ENCODE measurements at places on chromosomes 13 and 19.

GRCh38 chr13:75879656-75880055 lies 243.5 kb downstream of the LMO7 start:
- no peak for DNase-seq

- peak; percentile 28 for DNase-seq
Measured at GRCh38 chr13:49421391-49421790, 22.5 kb downstream of the CAB39L start.

DNA sequence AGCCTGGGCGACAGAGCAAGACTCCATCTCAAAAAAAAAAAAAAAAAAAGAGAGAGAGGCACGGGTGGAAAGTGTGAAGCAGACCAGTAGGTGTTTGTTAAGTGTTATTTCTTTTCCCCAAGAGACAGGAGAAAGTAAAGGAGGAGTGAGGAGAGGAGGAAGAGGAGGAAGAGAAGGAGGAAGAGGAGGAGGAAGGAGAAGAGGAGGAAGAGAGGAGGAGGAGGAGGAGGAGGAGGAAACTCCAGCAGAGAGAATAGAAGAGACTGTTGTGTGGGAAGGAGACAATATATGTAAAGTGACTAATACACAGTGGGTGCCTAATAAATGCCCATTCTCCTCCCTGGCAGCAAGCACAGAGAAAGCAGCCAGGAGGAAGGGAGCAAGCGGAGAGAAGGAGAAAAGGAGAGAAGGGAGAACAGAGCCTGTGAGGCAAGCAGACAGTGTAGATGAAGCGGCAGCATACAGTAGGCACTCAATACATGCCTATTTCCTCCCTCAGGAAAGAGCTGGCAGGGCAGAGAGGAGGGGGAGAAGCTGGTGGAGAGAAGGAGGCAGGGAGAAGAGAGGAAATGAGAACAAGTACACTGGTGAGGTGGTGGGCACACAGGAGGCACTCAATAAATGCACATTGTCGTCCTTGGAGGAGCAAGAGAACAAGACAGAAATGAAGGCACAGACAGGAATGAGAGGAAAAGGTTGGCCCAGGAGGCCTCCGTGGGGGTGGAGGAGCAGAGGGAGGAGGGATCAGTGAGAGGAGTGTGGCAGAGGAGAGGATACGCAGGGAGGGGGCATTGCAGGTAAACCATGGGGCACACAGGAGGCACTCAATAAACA lies 16.6 kb downstream of the JOSD2 start:
- no peak for DNase-seq

GRCh38 chr13:31385540-31385939 lies 185.8 kb downstream of the B3GLCT start:
- DNase-seq = no peak

GRCh38 chr13:110118106-110118505 lies 188.9 kb downstream of the COL4A1 start:
- no peak for DNase-seq

GRCh38 chr19:43639519-43640423 lies at the start of gene CADM4:
TSS of gene CADM4 (minus strand) at chr19:43639850. CDS start at chr19:43639790, 60 bp downstream.
- DNase-seq = peak; percentile 50

DNA sequence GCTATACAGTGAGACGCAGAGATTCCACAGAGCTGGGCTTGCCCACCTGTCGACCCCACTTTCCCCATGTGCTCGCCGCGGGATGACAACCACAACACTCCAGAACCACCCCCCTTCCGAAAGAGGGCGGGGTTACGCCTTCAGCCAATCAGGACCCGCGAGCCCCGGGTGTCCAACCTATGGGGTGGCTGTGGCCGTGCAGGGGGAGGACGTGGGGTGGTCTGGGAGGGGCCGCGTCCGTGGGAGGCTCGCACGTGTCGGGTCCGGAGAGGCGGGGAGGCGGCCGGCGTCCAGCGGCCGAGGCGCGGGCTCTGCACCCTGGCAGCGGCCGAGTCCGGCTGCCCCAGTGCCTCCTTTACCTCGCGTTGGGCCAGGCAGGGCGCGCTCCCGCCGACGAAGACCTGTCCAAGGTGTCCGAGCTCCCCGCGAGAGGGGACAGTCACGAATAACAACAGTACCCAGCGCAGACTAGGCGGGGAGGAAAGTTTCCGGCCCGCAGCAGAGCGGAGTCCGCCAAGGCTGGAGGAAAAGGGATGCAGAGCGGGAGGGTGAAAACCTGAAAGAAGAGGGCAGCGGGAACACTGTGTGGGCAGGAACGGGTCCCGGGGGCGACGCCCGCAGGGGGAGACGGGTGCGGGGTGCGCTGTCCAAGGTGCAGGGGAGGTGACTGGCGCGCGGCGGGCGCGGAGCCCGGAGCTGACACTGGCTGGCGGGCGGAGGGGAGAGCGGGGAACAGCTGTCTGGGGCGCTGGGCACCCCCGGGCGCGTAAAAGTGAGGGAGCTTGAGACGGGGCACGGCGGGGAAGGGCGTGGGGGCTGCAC lies 911 bp downstream of the ENOX1 start:
- DNase-seq = no peak

DNA sequence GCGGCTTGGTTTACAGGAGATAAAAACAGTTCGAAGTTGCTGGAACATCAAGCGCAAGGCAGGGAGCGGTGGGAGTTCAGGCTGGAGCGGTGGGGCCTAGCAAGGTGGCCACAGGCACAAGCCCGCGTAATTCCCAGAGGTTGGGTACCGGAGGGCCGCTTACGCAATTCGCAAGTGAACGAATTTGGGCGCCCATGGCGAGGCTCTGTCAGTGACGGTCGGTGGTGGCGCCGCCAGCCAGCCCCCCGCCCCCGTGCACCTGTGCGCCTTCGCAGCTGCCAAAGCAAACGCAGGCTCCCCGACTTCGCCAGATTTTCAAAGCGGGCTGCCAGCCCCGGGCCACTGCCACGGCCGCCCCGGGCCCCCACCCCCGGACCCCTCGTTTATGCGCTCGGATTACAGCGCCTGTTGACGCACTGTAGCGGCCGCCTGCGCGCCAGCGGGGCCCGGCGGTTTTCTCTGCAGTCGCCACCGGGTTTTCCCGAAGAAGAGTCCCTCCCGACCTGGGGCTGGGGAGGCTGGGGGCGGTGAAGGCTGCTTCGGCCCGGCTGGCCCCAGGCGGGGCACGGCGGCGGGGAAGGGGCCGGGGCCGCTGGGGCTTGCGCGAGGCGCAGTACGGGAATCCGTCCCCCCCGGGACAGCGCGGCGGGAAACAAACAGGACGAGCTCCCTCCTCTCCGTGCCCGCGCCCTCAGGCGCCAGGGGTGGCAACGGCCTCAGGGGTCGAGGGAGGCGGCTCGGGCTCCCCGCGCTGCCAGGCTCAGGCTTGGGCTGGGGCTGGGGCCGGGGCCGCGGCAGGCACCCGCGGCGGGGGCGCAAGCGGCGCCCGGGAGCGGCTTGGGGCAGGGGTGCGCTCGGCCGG lies 709 bp downstream of the N4BP2L1 start:
- peak; percentile 14 for DNase-seq

DNA sequence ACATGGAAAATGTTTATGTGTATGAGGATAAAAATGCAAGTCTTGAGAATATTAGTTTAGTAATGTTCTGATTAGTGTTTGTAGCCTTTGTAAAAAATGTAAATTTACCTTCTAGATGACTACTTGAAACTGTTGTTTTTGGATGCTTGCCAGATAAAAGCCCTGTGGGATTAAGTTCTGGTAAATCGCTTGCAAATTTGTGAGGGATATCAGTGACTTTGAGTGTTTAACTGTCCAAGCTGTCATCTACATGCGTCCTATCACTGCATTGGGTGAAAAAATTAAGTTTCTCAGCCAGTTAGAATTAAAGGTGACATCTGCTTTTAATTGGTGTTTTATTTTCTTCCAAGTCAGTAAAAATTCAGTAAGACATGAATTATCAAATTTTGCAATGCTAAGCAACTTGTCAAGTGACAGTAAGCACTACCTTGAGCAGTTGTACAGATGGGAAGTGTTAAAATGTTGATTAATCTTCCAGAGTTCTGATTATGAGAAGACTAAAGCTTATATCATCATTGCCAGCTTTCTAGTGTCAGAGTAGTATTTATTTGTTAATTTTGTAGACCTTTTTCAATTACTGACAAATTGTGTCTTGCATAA lies 88.0 kb downstream of the PCCA start:
- DNase-seq = no peak

DNA sequence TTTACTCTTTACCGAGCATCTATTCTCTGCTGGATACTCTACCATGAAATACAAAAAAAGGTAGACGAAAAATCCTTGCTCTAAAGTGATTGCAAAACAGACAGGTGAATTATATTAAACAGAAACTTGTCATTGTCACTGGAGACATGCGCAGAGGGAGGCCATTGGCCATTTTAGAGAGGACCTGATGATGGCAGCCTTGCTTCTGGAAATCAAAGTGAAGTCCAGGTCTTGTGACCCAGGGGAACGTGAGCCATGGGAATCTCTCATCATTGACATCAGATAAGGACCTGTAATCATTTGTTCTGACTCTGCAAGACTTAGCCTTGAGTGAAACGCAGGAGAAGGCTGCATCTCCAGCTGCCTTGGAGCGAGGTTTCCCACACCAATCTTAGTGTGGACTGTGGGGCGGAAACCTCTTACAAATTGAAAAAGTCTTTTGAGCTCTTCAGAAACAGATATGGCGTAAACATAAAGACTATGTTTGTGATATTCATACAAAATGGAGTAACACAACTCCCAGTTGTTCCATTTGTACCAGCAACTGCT lies 16.8 kb upstream of the SLC46A3 start:
- no peak for DNase-seq

GRCh38 chr19:13016628-13017305 lies 21.5 kb downstream of the NFIX start:
- DNase-seq = no peak

DNA sequence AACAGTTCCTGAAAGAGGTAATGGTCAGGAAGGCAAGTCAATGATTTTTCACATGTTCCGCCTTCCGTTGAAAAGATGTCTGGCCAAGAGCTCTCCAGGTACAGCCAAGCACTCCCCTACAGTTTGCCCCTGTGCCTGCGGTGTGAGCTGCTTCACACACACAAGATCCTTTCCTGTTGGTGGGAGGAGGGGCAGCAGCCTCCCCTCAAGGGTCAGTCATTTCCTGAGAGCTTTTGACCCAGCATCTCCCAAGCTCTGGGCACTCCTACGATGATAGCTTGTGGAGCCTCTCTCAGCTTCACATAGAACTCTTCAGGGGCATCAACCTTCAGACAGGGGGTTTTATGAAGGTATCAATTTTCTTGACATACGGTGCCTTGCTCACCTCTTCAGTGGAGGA lies 86.9 kb downstream of the DOCK9 start:
- no peak for DNase-seq

DNA sequence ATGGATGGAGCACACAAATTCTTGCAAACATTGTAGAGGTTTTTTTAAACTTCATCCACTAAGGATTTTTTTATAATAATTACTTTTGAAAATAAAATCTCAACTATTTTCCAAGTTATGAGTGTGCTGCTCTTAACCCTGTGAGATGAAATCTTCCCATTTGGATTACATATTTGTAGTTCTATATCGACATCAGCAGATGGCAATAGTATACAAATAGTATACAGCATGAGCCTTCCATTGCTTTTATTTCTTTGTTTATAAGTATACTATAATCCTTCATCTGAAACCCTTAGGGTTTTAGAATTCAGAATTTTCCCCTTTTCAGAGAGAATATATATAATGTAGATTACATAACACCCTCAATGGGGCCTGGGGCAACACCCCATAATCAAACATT lies 70.5 kb downstream of the GJA3 start:
- DNase-seq = no peak

- DNase-seq = no peak
Measured at GRCh38 chr13:27065582-27065981, 106.0 kb downstream of the USP12 start.
